Left renal cortex interstitium (tissue), 4 donors: ENCODE measurements at places on chromosomes 7 and 10.

DNA sequence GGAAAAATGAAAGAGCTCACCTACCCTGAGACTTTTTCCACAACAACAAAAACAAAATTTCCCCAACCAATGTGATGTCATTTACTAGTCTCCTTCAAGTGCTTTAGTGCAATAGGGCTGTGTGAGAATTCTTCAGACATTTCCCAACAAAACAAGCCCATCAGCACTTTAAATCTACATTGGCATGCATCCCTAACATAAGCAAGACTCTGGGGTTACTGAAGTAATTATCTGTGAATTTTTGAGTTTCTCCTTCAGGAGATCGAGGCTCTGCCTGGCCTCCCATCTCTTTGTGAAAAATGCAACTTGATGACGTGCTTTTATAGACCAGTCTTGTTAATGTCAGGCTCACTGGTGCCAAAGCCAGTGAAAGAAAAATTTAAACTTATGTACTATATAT is 255.6 kb downstream of the GFRA1 start:
- no peak for DNase-seq

DNA sequence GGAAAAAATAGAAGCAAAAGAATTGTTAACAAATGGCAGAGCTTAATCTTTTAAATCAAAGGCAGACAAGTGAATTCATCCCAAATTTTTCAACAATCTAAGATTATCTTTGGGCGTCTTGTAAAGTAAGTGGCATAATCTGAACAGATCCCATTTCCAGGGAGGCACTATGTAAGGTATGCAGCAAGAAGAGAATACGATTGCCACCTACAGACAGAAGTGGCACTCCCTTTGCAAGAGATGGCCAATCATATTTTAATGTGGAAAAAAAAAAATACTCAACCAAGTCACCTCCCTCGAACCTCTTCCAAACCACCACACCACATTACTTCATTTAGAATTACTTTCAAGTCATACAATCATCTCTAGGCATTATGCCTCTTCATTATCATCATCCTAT is 4.0 kb downstream of the GFRA1 start:
- DNase-seq: no peak

GRCh38 chr7:50304129-50304910 is at the start of gene IKZF1:
Gene IKZF1 (plus strand): TSS chr7:50304716. CDS start chr7:50319062, 14,346 bp downstream.
- no peak for DNase-seq

DNA sequence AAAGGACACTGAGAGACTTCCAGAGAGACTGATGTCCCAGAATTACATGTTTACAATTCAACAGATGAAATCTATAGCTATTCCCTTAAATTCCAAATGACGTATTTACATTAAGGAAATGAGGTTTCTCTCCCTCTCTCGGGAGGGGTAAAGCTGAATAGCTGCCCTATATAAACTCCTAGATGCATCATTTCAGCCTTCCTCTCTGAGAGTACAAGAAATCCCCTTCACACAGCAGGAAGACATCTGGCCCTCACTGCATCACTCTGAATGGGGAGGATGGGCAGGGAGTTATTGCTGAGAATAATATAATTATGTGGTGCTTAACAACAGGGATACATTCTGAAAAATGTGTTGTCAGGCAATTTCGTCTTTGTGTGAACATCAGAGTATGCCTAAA is 11.0 kb downstream of the POT1 start:
- DNase-seq: no peak

DNA sequence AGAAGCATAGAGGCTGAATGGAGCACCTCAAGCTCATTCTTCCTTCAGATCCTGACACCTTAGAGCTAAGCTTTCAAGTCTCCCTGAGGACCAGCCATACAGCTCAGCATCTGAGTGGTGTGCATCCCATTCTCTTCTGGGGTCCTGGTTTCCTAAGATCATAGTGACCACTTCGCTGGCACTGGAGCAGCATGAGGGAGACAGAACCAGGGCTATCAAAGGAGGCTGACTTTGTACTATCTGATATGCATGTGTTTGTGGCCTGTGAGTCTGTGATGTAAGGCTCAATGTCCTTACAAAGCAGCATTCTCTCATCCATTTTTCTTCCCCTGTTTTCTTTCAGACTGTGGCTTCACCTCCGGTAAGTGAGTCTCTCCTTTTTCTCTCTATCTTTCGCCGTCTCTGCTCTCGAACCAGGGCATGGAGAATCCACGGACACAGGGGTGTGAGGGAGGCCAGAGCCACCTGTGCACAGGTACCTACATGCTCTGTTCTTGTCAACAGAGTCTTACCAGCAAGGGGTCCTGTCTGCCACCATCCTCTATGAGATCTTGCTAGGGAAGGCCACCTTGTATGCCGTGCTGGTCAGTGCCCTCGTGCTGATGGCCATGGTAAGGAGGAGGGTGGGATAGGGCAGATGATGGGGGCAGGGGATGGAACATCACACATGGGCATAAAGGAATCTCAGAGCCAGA is 31.0 kb downstream of the PRSS2 start:
- no peak for DNase-seq

DNA sequence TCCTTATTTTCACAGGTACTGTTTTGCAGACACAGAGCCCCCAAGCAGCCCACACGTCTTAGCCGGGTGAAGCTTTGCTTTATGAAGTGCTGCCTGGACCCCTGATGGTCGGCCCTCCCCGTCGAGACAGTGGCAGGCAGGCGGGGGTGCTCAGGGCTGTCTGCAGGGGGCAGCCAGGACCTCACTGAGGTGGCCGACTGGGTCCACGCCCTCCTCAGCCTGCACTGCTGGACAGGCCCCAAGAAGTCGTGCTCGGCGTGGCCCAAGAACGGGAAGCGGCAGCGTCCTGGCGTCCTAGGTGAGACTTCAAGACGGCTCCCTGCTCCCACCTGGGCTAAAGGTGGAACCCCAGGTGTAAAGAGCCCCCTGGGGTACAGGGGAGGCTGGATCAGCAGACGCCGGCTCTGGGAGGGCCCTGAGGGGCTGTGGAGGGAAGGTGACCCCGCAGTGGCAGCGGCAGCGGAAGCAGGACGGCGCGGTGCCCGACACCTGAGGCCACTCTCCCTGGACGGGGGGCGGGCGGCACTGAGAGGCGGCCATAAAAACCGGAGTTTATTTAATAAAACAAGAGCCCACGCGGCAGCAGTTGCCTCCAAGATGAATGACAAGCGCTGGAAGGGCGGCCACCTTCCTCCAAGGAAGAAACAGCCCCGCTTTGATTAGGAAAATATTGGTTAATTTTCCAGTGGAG is 179.4 kb downstream of the ELFN1 start:
- no peak for DNase-seq

DNA sequence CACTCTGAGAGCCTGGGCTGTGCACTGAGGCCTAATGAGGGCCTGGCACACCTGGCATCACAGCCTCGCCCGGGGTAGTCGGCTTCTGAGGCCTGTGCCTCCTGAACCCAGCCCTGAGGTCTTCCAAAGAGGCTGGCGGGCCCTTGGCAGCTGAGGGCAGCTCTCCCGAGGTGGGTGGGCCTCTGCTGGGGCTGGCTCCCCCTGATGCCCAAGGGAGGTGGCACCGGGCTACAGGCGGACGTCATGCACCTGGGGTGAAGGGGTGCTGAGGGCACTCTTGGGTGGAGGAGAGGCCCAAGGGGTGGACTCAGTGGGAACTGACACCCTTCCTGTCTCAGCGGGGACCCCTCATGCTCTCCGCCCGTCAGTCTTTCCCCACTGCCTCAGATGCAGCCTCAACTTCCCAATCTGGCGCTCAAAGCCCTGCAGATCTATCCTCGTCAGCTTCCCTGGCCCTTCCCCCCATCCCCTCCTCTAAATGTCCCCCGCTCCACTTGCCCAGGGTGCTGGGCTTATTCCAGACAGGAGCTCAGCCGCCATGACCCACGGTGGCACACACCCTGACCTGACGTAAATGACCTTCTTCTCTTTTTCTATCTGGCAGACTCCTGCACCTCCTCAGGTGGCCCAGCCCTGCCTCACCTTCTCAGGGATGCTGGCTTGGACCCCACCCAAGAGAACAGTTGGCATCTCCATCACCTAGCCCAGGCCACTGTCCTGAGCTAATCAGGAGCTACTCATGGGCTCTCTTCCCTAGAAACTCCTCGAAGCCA is 38.2 kb downstream of the MYL10 start:
- DNase-seq: no peak

- DNase-seq: no peak
Observed at GRCh38 chr10:34644224-34644623, 170.9 kb downstream of the PARD3 start.

DNA sequence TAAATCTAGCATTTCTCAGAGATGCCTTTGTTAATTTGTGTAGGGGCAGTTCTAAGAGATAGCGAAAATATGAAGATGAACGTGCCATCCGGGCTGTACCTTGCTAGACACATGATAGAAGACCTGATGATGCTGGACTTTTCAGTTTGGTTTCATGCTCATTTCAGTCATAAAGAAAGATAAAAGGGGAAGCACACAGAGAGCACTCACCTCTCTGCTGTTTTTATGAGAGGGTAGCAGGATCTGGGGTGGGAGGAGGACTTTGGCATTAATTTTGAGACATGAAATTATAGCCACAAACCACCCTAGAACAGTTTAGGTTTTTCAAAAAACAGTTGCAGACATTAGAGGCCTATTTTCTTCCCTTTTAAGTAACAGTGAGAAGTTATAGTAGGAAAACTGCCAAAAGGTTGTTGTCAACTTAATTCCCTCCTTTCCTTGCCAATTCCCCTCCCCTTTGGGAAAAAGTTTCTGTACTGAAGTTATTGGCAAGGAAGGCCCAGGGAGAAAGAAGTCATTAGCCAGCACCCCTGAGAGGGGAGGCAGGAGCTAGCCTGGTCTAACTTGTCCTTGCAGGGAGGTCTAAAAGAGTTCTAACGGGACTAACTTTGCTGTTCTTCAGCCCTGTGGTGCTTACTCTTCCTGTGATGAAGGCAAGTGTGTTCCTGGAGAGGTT is 2.6 kb downstream of the ST7 start:
- DNase-seq: no peak

DNA sequence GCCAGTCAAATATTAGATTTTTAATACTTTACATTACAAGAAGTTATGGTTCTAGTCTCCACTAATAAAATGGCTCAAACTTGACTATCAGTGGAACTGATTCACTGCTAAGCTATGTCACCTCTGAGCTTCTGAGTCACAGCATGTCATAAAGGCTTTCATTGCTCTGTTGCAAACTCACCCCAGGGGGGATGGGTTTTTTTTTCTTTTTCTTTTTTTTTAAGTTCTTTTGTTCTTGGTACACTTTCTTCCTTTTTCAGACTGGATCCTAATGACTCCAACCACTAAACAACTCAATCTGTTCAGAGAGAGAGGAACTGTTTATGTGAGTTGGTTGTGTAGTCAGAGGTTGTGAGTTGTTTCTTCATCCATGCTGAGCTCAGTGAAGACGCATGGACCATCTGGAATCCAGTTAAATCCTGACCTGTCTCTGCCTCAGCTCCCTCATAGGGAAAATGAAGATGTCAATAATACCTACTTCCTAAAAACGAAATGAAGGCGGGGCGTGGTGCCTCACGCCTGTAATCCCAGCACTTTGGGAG is 11.0 kb downstream of the MYOF start:
- no peak for DNase-seq

GRCh38 chr10:62851442-62851841 is 35.3 kb upstream of the EGR2 start:
- DNase-seq: no peak

DNA sequence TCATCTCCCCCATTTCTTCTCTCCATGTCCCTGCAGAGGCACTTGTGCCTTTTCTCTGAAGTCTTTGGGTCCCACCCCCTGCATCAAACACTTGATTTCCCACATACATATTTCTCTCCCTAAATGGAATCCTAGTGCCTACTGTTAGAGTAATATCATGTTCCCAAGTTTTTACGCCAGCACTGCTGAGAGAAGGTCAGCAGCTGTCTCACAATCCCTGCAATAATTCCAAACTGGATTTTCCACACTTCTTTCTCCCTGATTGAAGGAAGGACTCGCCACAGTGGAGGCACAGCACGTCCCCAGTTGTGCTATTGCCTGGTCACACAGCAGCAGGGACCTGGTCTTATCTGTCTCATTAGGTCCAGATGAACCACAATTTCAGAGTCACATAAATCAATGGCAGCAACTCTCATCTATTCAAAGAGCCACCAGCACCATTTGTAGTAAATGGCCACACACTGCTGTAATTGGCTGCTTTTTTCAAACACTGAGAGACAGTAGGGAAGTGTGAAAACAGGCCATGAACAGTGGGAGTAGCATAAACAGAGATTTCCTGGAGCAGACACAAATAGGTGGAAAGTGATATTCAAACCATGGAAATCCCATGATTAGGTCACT is 605.5 kb downstream of the XPNPEP1 start:
- no peak for DNase-seq

GRCh38 chr10:9645404-9645803 is 1372.3 kb upstream of the CELF2 start:
- no peak for DNase-seq

GRCh38 chr7:120588416-120588815 is 269.5 kb downstream of the TSPAN12 start:
- DNase-seq: peak; percentile 44

DNA sequence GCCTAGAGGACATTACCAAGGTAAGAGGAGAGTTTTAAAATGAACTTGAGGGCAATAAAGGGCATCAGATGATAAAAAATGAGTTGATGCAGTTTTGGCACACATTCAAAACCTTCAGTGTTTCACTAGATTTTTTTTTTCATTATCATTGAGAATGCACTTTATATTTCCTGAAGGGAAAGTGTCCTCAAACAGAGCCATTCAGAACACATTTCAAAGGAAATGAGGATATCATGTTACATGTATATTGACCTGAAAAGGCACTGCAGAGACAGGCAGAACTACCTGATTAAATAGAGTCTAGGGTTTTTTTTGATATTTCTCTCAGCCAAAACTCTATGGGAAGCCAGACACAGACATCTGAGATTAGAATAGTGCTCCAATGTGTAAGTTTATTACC is 454.0 kb downstream of the NEBL start:
- DNase-seq: no peak

DNA sequence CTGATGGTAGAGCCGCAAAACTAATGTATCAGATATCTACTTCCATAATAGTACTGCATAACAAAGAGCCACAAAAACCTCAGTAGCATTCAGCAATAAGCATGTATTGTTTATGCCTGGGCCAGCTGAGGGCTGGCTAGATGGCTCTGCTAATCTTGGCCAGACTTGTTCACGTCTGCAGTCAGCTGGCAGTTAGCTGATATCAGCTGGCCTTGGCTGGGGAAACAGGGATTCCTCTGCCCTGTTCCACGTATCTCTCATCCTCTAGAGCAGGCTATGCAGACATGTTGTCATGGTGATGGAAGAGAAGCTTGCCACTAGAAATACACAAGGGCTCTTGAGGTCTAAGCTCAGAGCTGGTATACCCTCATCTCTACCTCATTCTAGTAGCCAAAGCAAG is 62.9 kb downstream of the GRM8 start:
- DNase-seq: no peak

- DNase-seq: no peak
Observed at GRCh38 chr7:103048833-103049232, 25.8 kb downstream of the FBXL13 start.

- DNase-seq: no peak
Observed at GRCh38 chr10:132185601-132186487, 904 bp upstream of the DPYSL4 start.

GRCh38 chr7:21160401-21160800 is 267.5 kb upstream of the SP4 start:
- no peak for DNase-seq
